ENCODE measurements at places on chromosomes 7 and 10.
A peak's percentile ranks its signal among the peaks of the same experiment; 100 is the strongest.

GRCh38 chr7:145863-146262 lies 46.5 kb upstream of the FAM20C start:
- no peak for DNase-seq

- peak; percentile 7 for DNase-seq
These were observed 11.0 kb downstream of the RASGEF1A start for GRCh38 chr10:43255634-43256431.

DNA sequence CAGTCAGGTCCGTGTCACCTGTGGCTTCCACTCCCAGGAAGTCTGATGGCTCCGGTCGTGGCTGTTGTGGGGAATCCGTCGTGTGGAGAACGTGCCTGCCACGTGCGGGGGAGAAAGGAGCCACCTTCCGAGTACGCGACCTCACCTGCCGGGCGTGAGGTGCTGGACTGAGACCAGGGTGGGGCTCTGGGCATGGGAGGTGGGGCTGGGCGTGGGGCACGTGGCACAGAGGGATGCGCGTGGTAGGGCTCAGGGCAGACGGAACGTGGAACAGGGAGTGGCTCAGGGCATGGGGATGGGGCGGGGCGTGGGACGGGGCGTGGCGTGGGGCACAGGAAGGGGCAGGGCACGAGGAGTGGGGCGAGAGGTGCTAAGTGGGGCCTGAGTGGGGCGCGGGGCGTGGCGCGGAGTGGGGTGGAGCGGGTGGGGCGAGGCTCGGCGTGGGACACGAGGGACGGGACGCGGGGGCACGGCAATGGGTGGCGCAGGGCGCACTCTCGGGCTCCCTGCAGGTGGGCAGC lies 64.8 kb downstream of the C10orf143 start:
- no peak for DNase-seq

GRCh38 chr7:44064791-44065430 lies 456 bp downstream of the PGAM2 start:
- DNase-seq = no peak

DNA sequence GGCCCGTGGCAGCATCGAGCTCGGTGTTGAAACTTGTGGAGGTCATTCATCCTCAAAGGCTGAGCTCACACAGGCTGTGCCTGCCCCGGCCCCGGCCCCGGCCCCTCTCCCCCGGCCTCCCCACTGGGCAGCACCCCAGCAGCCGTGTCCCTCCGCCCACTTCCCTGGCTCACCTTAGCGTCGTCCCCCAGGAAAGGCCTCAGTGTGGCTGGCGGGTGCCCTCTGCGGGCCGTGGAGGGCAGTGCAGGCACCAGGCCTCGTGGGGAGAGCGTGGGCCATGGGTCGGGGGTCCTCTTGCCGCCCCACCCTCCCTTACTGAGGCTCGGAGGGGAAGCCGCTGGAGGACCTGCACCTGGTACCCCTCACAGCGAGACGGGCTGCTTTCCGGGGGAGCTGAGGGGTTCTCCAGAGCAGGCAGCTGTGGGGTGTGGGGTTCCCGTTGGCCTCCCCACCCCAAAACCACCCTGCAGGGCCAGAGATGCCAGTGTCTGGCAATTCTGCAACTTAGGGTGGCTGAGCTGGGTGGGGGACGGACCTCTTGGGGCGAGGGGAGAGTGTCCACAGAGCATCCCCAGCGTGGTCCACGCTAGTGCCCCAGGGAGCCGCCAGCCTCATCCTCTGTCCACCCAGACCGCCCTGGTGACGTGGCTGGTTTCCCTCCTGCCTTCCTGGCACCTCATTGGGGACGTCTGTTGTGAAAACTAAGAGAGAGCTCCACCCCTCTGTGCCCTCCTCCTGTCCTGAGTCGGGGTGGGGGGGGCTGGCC lies 44.2 kb upstream of the DPYSL4 start:
- DNase-seq = no peak

DNA sequence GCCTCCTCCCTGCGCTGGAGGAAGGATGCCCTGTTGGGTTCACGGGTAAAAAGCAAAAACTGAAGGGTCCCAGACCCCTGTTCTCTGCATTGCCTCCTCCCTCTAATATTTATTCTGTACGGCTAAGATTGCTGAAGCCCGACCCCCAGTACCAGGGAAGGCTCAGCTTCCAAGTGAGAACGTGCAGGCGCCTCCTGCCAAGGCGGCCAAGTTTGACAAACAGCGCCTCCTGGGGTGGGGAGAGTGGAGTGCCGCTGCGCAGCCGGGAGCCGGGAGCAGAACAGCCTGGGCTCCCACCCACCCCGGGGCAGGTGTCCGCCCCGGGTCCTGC lies 4.7 kb upstream of the EBF3 start:
- DNase-seq = no peak

GRCh38 chr10:12643279-12643678 lies 293.9 kb downstream of the CAMK1D start:
- DNase-seq = no peak

DNA sequence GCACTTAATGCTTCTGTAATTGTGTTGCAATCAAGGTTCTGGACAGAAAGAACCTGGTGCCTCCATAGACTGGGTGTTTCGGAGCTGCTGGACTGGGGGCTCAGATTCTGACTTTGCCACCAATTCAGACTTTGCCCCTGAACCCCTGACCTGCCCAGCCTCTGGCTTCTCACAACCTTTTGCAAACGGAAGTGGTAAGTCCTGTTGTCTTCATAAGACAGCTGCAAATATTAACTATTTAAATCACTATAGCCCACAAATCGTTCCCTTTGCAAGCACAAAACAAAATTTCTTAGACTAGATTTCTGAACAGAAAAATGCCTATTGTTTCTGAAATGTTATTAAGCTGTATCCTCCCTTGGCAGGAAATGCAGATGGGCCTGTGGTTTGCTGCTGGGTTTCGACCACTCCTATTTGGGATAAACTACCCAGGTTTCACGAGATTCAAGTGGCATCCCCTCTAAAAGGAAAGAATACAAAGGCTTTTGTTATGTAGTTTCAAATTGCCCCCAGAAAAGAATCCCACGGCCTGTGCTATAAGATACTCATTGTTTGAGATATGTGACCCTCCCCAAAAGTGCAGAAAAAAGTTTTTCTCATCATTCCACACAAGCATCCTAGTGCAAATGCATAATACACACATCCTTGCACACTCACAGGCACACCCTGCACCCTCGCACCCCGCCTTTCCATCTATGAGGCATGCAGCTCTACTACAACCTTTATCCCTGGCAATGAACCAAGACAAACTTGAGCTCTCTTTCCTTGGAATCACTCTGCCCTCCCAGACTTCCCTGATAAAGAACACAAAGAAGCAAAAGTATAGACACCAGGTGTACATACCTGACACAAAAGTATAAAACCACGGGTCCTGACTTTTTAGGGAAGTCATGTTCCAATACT lies 209.1 kb downstream of the PRPF18 start:
- DNase-seq = no peak

- no peak for DNase-seq
These were observed 638 bp downstream of the IQCE start for GRCh38 chr7:2559283-2559950.

DNA sequence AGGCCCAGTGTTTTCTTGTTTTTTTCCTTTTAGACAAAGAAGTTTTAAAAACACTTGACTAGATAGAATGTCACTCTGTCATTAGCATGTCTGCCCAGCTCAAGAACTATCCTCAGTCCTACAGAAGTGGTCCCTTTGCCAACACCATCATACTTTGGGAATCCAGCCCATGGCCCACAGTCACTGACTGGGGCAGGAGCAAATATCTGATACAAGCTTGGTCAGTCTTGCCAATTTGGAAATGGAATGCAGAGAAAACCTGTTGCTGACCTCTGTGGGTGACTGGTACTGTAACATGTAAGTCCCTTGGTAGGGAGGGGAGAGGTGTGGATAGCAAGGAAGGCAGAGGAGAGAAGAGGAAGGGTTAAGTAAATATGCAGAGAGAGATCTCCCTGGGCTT lies 47.8 kb downstream of the IPMK start:
- no peak for DNase-seq

GRCh38 chr7:55028011-55028410 lies 9.2 kb downstream of the EGFR start:
- no peak for DNase-seq

DNA sequence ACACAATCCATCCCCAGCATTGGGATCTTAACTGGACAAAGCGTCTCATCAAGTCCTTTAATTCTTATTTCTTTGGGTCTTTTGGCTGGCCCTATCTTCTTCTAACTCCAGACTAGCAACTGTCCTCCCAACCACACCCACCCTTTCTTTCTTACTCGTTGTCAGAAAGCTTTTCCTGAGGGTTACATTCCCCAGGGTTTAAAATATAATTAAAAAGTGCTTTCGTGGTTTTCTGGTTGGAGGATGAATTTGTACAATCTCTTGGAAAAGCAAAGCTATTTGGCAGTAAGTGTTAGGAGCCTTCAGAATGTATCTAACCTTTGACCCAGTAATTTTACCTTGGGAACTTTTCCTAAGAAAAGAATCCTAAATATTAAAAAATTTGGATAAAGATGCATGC lies 10.4 kb upstream of the ITGB8 start:
- no peak for DNase-seq

DNA sequence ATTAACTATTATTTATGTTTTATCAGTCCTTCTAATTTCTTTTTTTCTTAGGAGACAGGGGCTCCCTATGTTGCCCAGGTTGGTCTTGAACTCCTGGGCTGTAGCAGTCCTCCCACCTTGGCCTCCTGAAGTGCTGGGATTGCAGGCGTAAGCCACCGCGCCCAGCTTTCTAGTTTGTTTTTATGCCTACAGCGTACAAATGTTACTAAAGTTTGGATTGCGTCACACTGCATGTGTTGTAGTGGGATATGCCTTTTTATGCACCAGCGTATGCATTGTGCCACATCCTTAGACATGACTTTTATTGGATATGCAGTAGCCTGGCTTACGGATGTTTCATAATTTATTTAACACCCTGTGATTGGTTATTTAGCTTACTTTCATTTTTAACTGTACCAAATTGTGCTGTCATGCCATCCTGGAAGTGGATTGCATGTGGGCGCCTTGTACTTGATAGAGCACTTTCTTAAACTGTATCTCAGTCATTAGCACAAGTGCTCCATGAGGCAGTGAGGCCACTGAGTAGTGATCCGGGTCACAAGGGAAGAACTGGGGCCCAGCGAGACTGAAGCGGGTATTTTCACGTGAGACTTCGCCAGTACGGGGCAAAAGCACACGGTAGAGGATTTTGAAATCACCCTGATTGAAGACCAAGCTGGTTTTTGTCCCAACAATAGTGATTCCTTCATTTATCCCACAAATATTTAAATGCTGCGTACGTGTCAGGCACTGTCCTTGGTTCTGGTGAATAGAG lies 165.0 kb downstream of the MGMT start:
- DNase-seq = no peak
